ENCODE measurements at places on chromosomes 4 and X.

DNA sequence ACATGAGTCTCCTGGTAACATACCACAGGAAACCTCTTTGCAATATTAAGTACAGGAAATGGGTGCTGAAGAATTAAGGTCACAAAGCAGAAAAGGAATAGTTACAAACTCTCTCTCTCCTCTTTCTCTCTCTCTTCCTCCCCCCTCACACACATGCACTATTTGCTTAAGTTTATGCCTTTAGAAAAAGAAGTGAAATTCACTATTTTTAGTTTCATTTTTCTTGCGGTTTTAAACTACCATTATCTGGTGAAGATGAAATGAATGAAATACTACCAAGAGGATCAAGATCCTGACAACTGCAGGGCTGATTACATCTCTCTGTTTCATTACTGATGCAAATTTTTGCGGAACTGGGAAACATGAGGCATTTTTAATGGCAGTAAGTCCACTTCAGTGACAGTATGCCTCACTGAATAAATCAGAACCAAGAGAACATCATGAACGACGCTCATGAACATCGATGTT lies 64.3 kb upstream of the FTHL17 start:
- no peak for DNase-seq

DNA sequence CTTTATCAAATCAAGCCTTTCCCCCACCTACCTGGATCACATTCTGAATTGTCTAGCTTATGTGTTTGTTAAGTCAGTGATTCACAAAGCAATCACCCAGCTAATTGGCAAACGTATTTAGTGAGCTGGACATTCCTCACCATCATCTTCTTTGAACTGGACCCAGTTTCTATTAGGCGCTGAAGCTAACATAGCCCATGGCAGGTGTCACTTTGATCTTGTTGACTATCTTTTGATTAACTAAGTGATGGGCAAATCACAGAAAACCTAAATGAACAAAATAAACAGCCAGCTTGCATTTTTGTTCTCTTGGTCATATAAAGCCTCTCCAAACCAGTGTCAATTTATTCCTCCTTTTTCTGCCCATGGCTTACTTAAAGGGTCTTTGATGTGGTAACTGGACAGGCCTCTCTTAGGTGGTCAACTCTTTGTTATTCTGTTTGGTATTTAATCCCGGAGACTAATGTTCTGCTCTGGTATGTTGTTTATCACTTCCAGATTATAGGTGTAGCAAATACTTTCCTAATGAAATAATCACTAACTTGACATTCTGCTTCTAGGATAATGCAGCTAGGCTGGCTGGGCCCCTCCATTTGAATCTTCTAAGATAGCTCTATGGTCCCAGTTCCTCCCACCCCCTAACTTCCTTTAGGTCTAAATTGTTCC lies 105.3 kb upstream of the SMIM10 start:
- no peak for DNase-seq

GRCh38 chr4:181611946-181612600 lies 631.1 kb upstream of the TENM3 start:
- no peak for DNase-seq

DNA sequence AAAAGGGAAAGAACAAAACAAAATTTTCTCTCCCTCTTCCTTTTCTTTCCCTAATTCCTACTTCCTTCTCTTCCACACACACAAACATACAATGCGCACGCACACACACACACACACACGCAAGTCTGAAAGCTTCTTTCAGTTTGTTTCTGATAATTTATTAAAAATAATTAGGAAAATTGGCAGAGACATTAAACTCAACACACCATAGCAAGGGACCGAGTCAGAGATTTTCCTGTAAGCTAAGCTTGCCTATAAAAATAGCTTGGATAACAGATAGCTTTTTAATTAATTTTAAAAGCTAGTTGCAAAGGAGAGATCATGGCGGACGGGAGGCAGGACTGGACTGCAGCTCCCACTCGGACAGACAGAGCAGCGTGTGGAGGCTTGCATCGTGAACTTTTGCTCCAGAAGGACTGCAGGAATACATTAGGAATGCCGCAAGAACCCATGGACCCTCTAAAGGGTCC lies 92.6 kb upstream of the MAPK10 start:
- no peak for DNase-seq

Data from GM23248 (cell line).